Naive thymus-derived CD4-positive, alpha-beta T cell (primary cell): ENCODE measurements at places on chromosomes 16 and 17. TPM values are rescaled to one million over a fixed set of nuclear protein-coding genes. Genes with fewer than 3 reads are reported as not detected.

- peaks cover 53% of the 10 kb centered on the region for H3K4me1 ChIP-seq
- no peaks in the 10 kb centered on the region for H3K27me3 ChIP-seq
- no peaks in the 10 kb centered on the region for H3K36me3 ChIP-seq
- no peak overlapping the region for H3K27ac ChIP-seq
These were observed 15.3 kb downstream of the KSR1 start for GRCh38 chr17:27471321-27472269.

DNA sequence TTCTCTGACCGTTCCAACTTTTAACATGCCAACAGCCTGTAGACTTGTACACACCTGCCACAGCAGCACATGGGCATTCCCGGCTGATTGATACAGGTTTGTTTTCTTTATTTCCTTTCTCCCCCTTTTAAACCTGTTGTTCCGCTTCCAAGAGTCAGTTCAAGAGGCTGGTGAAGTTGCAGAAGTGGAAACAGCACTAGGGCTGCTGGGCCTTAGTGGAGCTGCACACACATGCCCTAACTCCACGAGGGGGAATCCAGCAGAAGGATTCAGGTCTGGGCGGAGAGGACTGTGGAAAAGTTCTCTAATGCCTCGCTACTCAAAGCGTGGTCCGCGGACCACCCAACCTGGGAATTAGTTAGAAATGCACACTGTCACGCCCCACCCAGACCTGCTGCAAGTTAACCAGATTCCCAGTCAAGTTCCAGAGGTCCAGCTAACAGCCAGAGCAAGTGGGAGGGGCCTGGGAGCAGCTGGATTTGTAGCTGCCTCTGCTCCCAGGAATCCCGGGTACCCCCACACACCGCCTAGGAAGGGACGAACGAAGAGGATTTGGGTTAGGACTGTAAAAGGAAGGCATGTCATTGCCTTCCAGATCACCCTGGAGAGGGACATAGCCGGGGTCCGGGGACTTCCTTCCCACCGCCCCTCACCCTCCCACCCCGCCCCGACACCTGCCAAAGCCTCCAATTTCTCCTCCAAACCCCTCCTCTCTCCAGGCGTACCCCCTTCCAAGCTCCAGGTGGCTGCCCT lies 542 bp downstream of the SLC39A11 start:
- no peaks in the 10 kb centered on the region for H3K36me3 ChIP-seq
- peaks cover 7% of the 10 kb centered on the region for H3K4me1 ChIP-seq
- peak overlapping the region; percentile 63 for H3K27ac ChIP-seq
- no peaks in the 10 kb centered on the region for H3K27me3 ChIP-seq
- H3K4me3 ChIP-seq = peak overlapping the region; percentile 69

DNA sequence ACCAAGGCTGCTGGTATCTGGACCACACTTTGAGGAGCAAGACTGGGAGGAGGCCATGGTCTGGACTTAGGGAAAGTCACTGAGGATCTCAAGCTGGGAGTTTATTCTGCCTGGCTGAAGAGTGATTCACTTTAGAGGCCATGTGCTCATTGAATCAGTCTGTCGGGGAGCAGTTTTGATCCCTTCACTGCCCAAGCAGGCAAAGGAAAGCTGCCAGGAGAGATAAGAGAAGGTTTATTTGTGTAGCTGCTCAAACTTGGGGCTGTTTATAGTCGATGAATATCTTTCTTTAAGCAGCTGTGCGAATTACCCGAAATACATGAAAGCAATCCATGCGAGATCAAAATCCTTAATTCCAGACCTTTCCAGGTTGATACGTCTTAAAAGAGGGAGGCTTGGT lies 544.4 kb upstream of the EEF2KMT start:
- H3K36me3 ChIP-seq = no peaks in the 10 kb centered on the region
- H3K4me1 ChIP-seq = no peaks in the 10 kb centered on the region
- H3K27ac ChIP-seq = no peak overlapping the region

- H3K36me3 ChIP-seq = peaks cover 30% of the 10 kb centered on the region
- H3K4me3 ChIP-seq = no peak overlapping the region
- no peaks in the 10 kb centered on the region for H3K27me3 ChIP-seq
- no peak for DNase-seq
- peaks cover 60% of the 10 kb centered on the region for H3K4me1 ChIP-seq
These were observed 17.8 kb downstream of the GJD3 start for GRCh38 chr17:40346765-40347158.

DNA sequence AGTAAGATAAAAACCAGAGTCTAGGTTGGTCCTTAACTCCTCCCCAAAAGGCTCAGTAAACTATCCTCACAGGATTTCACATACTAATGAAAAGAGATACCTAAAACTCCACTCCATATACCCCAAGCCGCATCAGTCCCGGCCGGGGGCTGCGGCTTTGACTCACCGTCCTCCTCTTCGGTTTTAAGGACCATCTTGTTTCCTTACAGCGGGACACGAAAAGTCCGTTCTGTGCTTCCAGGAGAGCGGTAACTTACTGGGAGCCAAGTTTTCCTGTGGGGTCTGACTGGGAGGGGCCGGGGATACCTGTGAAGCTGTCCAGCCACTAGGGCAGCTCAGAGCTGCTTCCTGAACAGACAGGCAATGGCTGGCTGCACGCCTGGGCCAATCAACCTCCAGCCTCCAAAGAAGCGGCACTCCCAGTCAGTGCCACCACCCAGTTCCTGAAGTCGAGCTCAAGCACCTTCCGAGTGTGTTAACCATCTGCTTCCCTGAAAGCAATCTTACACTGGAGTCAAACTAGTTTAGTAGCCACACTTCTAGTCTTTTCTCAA lies 45.5 kb downstream of the CYTH1 start:
- H3K36me3 ChIP-seq = peaks cover 2% of the 10 kb centered on the region
- peak overlapping the region; percentile 75 for H3K4me3 ChIP-seq
- H3K4me1 ChIP-seq = peaks cover 80% of the 10 kb centered on the region
- H3K27ac ChIP-seq = peak overlapping the region; percentile 79

DNA sequence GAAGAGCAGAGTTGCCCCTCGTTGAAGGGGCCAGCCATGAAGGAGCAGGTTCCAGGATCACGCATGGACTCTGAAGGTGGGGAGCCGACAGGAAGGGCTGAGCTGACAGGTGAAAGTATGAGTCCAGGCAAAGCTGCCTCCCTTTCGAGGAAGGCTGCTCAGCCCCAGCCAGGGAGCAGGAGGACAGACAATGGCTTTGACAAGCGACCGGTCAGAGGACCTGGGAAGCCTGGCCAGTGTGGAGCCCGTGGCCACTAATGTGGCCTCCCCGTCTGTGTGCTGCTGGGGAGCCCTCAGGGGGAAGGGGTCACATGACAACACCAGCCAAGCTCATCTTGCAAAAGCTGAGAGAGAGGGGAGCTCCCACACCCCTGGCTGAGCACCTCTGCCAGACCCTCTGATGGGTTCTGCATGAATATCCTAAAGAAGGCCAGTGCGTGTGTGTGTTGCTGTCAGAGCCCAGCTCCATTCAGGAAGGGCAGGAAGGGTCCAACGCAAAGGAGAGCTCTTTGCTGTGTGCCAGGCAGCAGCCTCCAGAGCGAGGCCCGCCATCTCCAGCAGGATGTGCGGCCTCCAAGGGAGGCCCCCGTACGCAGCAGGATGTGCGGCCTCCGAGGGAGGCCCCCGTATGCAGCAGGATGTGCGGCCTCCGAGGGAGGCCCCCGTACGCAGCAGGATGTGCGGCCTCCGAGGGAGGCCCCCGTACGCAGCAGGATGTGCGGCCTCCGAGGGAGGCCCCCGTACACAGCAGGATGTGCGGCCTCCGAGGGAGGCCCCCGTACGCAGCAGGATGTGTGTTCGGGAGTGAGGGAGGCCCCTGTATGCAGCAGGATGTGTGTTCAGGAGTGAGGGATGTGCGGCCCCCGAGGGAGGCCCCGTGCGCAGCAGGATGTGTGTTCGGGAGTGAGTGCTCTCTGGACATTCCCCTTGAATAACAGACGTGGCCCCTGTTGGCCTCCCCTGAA lies 102.1 kb upstream of the CHMP6 start:
- H3K36me3 ChIP-seq = peaks cover 73% of the 10 kb centered on the region
- H3K27ac ChIP-seq = no peak overlapping the region

DNA sequence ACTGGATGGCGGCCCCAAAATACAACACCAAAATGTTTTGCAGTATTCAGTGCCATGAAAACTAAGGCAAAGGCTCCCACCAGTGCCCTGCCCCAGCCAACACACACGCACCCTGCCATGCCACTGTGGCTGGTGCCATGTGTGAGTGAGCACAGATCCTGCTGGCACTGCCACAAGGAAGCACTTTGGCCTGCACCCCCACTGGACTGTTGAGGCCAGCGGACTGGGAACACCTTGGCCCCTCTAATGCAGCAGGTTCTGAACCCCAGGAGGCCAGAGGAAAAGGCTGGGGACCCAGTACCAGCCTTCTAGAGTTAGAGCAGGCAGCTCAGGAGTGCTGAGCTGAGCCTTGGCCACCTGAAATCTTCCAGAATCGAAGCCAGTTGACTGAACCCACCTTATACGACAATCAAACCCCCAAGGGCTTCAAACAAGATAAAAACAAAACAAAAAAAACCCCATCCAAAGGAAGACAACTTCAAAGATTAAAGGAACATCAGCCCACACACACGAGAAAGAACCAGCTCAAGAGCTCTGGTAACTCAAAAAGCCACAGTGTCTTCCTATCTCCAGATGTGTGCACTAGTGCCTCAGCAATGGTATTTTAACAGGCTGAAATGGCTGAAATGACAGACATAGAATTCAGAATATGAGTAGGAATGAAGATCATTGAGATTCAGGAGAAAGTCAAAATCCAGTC lies 21.5 kb downstream of the NLRP1 start:
- peaks cover 7% of the 10 kb centered on the region for H3K36me3 ChIP-seq
- no peaks in the 10 kb centered on the region for H3K4me1 ChIP-seq
- no peak for DNase-seq

DNA sequence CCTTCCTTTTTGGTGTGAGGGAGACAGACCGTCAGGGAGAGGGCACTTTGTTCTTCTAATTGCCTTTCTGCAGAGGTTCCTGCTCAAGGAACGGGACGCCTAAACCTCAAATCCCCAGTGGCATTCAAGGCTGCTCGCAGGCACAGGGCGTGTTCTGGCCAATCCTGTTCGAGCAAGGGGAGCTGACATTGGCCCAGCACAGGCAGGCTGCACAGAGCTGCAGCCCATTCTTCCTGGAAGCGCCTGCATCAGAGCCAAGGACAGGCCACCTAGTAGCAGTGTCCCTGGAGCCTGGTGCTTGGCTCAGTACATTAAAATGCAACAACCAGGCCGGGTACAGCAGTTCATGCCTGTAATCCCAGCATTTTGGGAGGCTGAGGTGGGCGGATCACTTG lies 72.2 kb upstream of the CREBBP start:
- no peaks in the 10 kb centered on the region for H3K4me1 ChIP-seq
- no peak overlapping the region for H3K27ac ChIP-seq
- H3K36me3 ChIP-seq = no peaks in the 10 kb centered on the region
- DNase-seq = no peak
- H3K27me3 ChIP-seq = no peaks in the 10 kb centered on the region

GRCh38 chr16:80718480-80719220 lies 85.7 kb downstream of the CDYL2 start:
- no peak for DNase-seq
- H3K36me3 ChIP-seq = no peaks in the 10 kb centered on the region
- no peak overlapping the region for H3K27ac ChIP-seq
- H3K27me3 ChIP-seq = no peaks in the 10 kb centered on the region
- H3K4me3 ChIP-seq = no peak overlapping the region
- H3K4me1 ChIP-seq = peaks cover 14% of the 10 kb centered on the region

DNA sequence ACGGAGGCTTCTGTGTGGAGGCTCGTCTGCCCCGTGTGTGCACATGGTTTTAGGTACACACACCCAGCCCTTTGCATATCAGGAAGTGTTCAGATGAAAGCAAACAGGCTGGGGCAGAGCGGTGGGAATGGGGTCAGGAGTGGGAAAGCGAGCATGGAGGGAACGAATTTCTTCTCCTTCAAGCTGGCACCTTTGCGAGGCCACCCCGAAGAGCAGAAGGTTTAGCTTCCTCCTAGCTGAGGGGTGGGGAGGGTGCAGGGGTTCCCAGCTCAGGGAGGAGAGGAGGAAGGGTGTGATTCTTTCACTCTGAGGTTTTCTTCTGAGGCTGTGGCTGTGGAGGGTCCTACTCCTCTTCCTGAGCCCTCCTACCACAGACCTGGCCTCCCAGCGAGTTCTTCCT lies 83.6 kb downstream of the ABR start:
- DNase-seq = no peak
- no peaks in the 10 kb centered on the region for H3K4me1 ChIP-seq
- H3K27me3 ChIP-seq = no peaks in the 10 kb centered on the region
- peaks cover 37% of the 10 kb centered on the region for H3K36me3 ChIP-seq

GRCh38 chr17:76036497-76037261 lies 9.6 kb upstream of the EVPL start:
- peaks cover 23% of the 10 kb centered on the region for H3K36me3 ChIP-seq
- no peak overlapping the region for H3K27ac ChIP-seq
- no peak for DNase-seq

- H3K36me3 ChIP-seq = no peaks in the 10 kb centered on the region
- no peaks in the 10 kb centered on the region for H3K27me3 ChIP-seq
- peaks cover 11% of the 10 kb centered on the region for H3K4me1 ChIP-seq
- no peak overlapping the region for H3K4me3 ChIP-seq
- DNase-seq = no peak
These were observed 4.0 kb downstream of the VAT1 start for GRCh38 chr17:43018008-43018853.

- no peak for DNase-seq
- no peak overlapping the region for H3K4me3 ChIP-seq
- no peak overlapping the region for H3K27ac ChIP-seq
- no peaks in the 10 kb centered on the region for H3K27me3 ChIP-seq
- no peaks in the 10 kb centered on the region for H3K4me1 ChIP-seq
These were observed 7.6 kb downstream of the CACNG5 start for GRCh38 chr17:66842505-66842904.

DNA sequence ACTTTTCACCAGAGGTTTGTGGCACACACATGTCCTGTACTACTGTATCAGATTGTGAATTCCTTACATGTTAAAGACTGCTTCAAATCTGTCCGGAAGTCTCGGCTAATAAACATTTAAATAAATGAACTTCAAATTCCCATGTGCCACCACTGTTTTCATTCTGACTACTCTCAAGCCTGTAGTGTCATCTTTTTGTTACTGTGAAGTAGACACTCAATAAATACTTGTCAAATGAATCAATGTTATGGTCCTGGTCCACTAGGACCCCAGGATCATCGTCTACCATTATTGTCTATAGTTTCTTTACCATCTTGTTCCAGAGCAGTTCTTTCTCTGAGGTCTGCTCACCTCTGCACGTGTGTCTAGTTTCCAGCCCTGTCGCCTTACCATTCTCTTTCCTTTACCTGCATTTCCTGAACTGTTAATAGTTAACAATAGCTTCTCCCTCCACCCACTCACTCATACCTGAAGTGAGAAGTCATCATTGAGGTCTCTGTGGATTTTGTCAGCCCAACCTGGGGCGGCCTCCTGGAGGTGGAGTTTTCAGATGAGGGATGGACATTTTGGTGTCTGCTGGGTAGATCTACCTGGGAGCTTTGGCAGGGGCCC lies 333.0 kb downstream of the SEC14L1 start:
- H3K4me3 ChIP-seq = peak overlapping the region; percentile 19
- peaks cover 99% of the 10 kb centered on the region for H3K4me1 ChIP-seq
- no peak for DNase-seq
- H3K27me3 ChIP-seq = no peaks in the 10 kb centered on the region
- H3K36me3 ChIP-seq = peaks cover 14% of the 10 kb centered on the region

Gene ETV4
- 0.61 and 0.85 TPM in 2 replicates for total RNA-seq

Gene SEC14L5
- total RNA-seq = not detected

Gene KCNH6
- total RNA-seq = not detected

Gene ANKFN1
- total RNA-seq = not detected

Gene MYH1
- not detected for total RNA-seq

Gene RASD1
- 0.46 TPM for total RNA-seq

Gene TMEM238L
- total RNA-seq = not detected

Gene HS3ST3B1
- 11.7 TPM for total RNA-seq

Gene TOP2A
- total RNA-seq = 1.2 TPM

Gene NDRG4
- total RNA-seq = 2.7 TPM

Gene GIT1
- total RNA-seq = 42.5 TPM

Gene MTMR4
- total RNA-seq = 68.6 TPM
